Activated CD4-positive, alpha-beta T cell treated with anti-CD3 and anti-CD28 coated beads, Interleukin-10, Interleukin-2, amounts not matched to agents 100 ng/mL and 50 ng/mL, durations not matched to agents 16 hours and 8 hours (primary cell): ENCODE measurements at places on chromosomes 12 and 14.
A peak's percentile ranks its signal among the peaks of the same experiment; 100 is the strongest.

GRCh38 chr12:75260316-75260715, 50.7 kb upstream of the KCNC2 start:
- DNase-seq = no peak

DNA sequence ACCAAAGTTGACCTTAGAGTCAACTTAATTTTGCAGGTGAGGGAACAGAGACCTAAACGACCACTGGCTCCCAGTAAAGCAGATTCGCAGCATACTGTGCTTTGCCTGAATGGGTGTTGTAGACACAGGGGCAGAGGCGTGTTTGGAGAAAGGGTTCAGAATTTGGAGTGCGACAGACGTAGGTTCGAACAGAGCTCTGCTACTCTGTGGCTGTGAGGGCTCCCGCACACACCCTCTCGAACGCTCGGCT, 243 bp upstream of the TOMM20L start:
- DNase-seq = no peak

- no peak for DNase-seq
Measured at GRCh38 chr12:97936165-97936564, 473.6 kb downstream of the RMST start.

GRCh38 chr12:83954956-83955601, 957.5 kb downstream of the SLC6A15 start:
- no peak for DNase-seq

DNA sequence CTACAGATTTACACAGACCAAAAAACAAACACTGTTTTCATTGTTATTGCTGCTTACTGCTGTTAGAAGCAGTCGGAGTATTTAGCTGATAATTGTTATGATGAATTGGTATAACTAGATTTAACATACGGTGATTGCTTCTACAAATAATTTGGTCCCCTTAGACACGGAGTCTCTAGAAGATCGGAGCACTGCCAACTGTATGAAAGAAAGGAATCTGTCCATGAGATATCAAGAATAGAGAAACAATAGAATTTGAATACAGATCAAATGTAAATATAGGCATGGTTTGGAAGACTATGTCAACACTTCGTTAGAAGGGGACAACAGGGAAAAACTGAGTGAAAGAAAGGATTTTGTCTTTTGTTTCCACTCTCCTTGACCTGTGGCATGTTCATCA, 110.9 kb downstream of the PPP2R5E start:
- DNase-seq = no peak

- peak; percentile 30 for DNase-seq
Measured at GRCh38 chr14:91649930-91650329, 82.0 kb downstream of the CATSPERB start.

GRCh38 chr14:61491876-61492434, 170.6 kb downstream of the PRKCH start:
- DNase-seq = no peak

GRCh38 chr14:101069666-101070362, 166.3 kb upstream of the RTL1 start:
- DNase-seq = no peak

DNA sequence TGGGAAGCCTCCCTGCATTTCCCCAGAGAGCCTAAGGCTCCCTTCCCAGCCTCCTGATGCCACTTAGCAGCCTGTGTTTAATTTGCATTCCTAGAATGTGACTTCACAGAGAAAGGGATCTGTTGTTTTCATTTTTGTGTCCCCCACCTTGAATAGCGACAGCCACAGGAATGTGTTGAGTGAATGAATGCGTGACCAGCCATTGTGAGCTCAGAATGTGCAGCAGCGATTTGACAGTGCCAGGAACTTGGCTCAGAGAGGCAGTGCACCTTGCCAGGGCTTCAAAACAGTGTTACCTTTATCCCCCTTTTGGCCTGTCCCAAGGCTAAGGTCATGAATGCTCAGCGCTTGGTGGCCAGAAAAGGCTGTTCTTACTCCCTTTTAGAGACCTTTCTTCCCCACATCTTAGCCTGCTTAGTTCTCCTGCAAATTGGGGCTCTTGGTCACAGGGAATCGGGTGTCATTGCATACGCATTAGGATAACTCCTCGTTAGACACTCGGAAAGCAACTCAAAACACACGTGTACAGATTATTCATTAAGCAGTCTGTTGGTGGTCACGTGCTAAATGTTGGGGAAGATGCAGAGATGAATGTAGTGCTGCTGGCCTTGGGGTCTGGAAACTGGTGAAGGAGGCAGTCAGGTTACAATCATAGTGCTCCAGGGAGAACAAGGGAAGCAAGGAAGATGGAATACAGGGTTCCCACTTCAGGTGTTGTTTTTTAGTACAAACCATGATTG, 9.8 kb downstream of the NTF3 start:
- no peak for DNase-seq

- no peak for DNase-seq
Measured at GRCh38 chr14:83909507-83909906, 1620.4 kb upstream of the FLRT2 start.

DNA sequence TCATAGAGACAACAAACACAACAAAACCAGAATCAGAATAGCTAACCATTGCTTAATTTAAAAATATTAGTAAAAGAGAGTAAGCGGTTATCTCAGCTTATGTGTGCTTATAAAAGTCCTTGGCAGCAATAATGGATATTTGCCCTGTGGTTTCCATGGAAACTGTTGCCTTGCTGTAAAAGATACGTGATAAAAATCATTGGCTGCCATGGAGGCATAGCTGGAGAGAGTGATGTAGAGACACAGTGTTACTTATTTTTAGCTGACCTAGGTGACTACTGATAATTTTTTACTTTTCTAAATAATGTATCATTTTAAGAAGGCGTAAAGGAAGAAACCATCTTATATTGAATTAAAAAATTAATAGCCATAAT, 92.9 kb downstream of the ERC1 start:
- DNase-seq = no peak

- DNase-seq = no peak
Measured at GRCh38 chr12:128797119-128798118, 26.3 kb downstream of the SLC15A4 start.

DNA sequence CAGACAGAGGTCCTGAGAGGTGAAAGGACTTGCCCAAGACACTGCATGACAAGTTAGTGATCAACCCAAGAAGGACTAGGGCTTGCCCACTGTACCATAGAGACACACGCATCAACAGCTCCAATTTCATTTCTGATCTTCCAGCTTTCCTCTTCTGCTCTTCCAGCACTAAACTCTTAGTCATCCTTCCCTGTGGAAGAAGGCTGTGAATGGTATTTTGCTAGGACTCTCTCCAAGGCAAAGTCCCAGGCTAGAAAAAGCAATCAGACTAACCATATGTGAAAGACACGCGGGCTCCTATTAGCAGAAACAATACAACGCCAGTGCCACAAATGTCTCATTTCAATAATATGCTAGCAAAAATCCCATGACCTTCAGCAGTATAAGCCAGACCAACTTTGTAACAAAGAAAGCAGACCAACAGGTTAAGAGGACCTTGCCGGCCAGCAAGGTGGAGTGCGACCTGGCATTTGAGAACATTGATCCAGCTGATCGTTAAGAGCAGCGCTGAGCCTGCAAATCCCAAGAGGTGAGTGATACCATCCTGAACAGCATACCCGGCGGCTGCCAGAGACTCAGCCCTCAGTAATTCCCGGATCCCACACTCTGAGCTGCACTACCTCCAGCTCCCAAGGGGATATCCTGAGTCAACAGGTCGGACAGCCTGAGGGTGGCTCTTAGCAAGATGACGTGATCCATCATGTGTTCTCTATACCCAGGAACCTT, 132.5 kb downstream of the FOXN3 start:
- DNase-seq = no peak

- DNase-seq = no peak
Measured at GRCh38 chr12:74454109-74454508, 83.5 kb upstream of the ATXN7L3B start.

DNA sequence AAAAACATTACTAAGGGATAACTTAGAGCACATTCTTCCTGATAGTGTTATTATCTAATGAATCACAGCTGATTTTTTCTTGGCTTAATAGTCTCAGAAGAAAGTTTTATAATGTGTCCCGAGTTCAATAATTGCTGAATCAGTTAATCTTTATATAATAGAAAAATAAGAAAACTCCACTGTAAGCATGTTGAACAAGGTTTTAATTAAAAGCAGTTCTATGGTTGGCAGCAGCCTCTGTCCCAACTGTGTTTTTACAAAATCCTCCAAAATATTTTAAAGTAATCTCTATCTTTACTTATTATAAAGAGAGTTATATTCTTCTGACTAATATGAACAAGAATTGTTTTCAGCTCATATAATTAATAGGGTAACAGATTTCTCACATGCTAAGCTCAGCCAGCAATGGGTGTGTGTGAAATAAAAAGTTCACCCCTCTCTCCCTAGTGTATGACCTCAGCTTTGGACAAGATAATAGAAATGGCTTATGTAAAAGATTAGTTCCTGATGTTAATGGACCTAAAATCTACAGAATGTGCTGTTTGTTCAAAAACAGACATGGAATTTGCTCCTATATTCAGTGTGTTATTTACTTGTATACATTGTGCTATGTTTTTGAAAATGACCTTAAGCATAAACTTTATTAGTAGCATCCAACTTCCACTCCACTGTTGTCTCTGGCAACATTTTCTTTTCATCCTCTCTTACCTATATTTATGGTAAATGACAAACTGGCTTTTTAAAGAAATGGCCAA, 67.1 kb upstream of the DCN start:
- DNase-seq = no peak

GRCh38 chr12:5944688-5945070, 380 bp downstream of the ANO2 start:
- DNase-seq = no peak

- peak; percentile 48 for DNase-seq
Measured at GRCh38 chr14:49970474-49971147, 77.7 kb downstream of the ARF6 start.

DNA sequence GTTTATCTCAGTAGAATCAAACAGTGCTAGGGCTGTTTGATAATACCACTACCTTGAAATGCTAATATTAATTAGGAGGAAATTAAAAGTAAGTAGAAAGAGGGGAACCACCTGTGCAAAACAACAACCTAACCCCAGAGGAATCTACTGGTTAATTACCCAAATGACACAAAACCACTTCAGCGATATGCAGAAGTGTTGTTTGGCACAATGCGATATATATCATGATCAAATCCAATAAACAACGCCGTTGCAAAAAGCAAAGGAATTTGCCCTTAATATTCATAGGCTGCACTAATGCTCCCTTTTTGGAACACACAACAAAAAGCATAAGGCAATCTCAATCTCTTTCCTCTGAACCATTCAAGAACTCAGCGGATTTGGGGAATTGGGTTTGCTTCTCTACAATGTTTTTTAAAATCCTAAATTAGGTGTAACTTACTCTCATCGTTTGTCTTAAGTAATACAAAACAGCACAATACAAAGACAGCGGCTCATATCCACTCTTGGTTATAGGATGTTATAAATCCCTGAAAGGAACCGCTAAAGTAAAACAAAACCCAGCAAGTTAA, 1.5 kb downstream of the MAP4K5 start:
- no peak for DNase-seq

DNA sequence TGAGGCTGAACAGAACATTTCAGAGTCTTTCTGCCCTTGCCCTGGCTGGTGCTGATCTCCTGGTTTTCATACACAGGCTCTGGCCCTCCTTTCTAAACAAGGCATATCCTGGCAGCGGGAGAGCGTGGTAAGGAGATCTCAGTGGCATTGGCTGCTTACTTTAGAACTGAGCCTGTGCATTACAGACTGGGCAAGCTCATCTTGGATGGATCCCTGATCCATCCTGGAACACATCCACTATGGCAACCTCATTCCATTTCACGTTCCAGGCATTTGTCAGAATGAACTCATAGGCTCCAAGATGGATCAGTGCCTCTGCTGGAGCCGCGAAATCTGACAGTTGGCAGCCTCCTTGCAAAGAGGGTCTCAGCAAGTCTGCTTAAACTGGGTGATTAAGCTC, 224.5 kb upstream of the PELI2 start:
- no peak for DNase-seq

DNA sequence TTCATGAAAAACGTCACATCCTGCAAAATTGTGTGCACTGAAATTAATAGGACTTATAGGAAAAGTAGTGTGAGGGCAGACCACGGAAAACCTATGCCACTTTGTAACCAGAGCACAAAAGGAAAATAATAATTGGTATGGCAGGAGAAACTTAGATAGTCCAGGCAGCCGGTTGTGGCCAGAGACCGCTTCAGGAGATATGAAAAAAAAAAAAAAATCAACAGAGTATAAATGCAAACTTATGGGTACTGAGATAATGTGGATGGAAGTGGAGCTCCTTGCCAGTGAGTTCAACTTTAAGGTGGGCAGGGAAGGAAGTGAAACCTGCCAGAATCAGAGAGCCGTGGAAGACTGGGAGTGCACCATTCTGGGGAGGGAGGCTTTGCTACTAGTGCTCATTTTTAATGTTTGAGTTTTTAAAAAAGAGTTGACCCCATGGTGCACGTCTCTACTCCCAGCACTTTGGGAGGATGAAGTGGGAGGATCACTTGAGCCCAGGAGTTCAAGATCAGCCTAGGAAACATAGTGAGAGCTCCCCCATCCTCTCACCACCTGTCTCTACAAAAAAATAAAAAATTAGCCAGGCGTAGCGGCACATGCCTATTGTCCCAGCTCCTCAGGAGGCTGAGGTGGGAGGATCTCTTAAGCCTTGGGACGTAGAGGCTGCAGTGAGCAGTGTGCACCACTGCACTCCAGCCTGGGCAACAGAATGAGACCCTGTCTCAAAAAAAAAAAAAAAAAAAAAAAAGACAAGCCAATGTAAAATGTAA, 34.3 kb upstream of the METAP2 start:
- no peak for DNase-seq

DNA sequence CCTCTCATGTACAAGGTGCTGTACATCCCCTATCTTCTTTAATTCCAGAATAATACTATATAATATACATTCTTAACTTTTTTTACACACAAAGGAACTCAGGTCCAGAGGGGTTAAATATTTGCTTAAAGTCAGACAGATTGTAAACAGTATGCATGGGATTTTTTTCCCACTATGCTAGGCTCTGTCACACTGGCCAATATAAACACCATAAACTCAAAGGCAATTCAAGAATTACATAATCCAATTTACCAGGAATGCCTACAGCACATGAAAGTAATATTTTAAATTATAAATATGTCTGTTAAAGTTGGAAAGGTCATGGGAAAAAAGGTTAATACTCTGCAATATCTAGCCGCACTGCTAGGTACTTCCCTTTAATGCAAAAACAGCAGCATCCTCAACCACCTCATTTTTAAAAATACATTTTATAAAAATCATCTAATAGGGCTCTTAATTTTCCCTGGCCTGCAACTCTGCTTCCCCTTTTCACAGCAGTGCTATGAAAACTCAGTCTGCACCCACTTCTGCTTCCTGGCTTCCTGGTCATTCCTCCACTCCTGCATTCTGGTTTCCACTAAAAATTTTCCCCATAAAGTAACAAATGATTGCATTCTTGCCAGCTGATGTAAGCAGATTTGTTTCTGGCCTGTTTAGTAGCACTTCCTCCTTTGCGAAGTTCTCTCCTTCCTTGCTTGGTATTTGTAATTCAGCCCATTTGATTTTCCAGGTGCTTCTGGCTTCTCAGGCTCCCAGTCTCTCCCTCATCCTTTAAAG, 128.1 kb downstream of the ITPR2 start:
- DNase-seq = no peak

GRCh38 chr14:33916663-33917565, 34.0 kb downstream of the EGLN3 start:
- no peak for DNase-seq
